ENCODE measurements at places on chromosomes 16 and 17. TPM values are rescaled to one million over a fixed set of nuclear protein-coding genes. Genes with fewer than 3 reads are reported as not detected.

Gene CRHR1
- total RNA-seq, result not detected

Gene CALCOCO2
- total RNA-seq, result 296 TPM

Gene KRT9
- total RNA-seq, result not detected

Gene DPEP2
- 1.6 TPM for total RNA-seq

Gene ABAT
- 25.5 TPM for total RNA-seq

- DNase-seq, result no peak
Observed at GRCh38 chr17:72942579-72942978, 149.9 kb downstream of the SLC39A11 start.

GRCh38 chr17:55398689-55399088 is 22.9 kb downstream of the MMD start:
- no peak for DNase-seq

DNA sequence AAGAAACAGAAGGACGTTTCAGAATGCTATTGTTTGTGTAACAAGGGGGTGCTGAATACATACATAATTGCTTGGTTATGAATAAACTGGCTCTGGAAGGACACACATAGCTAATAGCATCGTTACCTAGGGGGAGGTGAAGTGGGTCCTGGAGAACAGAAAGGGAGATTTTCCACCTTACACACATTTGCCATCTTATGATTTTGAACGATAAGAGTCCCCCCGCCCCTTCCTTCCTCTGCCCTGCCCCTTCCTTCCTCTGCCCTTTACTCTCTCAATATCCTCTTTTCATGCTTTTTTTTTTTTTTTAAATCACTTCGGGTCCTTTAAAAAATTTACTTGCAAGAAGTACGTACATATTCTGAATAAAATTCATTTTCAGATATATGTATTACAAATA is 902 bp upstream of the DHRS7B start:
- DNase-seq, result peak; percentile 35

GRCh38 chr17:15462976-15463772 is 4.2 kb downstream of the CDRT4 start:
- no peak for DNase-seq

- no peak for DNase-seq
Observed at GRCh38 chr16:49672753-49673152, 183.2 kb downstream of the ZNF423 start.

DNA sequence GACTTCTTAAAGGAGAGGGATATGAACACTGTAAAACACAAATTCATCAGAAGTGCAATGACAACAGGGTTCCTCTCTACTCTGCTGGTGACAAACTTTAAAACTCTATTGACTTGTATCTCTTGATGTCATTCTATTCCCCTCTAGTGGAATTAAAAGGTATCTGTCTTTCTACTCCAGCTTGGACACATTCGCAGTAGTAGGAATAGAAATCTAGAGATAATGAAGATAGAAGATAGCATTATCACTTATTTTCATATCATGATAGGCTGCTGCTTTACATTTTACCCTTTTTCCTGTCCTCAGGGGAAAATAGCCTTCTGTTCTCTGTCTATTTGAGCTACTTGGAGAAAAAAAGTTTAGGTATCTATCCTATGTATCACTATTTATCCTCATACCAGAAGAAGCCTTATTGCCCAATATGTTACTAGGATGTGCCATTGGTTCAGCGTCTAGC is 209.6 kb upstream of the CACNG5 start:
- DNase-seq, result no peak

- no peak for DNase-seq
Observed at GRCh38 chr17:69597898-69598692, 183.6 kb downstream of the MAP2K6 start.

DNA sequence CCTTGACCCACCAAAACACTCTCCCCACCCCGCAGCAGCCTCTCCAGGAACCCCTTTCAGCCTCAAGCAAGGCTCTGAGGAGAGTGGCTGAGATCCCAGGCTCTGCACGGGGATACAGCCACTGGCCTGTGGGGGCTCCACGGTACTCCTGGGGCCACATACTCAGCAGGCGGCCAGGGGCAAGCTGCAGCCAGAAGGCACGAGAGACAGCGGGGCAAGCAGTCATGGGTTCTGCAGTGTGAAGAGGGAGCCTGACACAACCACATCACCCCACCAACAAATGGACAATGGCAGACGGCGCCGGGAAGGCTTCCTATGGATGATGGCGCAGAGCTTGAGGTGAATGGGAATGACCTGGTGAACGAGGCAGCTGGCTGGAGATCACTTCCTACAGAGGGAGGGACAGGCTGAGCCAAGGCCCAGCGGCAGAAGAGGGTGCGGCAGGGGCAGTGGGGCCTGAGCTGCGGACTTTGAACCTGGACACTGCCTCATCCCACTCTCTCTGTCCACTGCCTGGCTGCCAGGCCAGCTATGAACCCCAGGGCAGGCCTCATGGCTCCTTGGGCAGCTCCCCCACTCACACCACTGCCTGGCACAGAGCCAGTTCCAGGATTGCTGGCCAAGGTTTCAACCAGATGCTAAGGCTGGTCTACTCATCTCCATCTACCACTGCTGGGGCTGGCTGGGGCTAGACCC is 10.8 kb upstream of the BCAR1 start:
- peak; percentile 84 for DNase-seq

DNA sequence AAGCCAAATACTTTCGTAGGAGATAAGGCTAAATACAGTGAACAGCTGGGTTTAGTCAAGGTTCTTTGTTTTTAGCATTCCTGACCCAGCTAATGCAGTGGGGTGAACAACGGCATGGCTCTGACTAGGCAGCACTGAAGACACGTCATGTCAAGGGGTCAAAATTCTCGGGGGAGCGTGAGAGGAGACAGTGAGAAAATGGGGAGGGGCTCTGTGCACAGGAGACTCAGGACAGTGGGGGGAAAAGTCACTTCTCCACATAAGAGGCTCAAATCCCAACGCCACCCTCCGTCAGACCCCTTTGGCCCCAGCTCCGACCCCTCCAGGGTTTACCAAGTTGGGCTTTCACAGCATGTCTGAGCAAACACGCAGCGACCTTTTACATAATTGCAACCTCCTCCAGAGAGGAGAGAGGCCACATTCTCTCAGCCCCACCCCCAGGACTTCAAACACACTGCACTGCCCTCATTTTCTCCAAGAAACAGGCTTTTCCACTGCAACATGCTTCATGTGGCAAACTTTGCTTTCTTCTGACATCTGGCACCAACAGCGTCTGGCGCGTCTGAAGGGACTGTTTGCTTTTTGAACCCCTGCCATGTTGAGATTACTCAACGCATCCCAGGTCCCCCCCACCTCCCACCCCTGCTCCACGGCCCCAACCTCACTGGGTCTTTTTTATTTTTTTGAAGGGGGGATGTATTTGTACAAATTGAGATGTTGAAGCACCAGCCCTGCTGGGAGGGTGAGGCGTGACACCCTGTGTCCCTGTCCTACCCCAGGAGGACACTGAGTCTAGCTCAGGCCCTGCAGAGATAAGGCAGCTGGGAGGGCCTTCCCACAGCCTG is 30.0 kb downstream of the AXIN2 start:
- DNase-seq, result peak; percentile 47
